ENCODE measurements at places on chromosomes 4 and X.
A peak's percentile ranks its signal among the peaks of the same experiment; 100 is the strongest.

GRCh38 chrX:135425026-135425965 lies 3.6 kb downstream of the SMIM10L2A start:
- no peak for DNase-seq

- no peak for DNase-seq
Observed at GRCh38 chrX:24858004-24858746, 157.6 kb downstream of the ARX start.

GRCh38 chr4:113637363-113637762 lies 124.2 kb downstream of the CAMK2D start:
- DNase-seq: no peak

- DNase-seq: no peak
Observed at GRCh38 chr4:3366893-3367775, 74.3 kb downstream of the RGS12 start.

- DNase-seq: peak; percentile 24
Observed at GRCh38 chr4:168917138-168917779, 92.8 kb downstream of the CBR4 start.

GRCh38 chr4:15021946-15022345 lies 19.7 kb downstream of the CPEB2 start:
- no peak for DNase-seq

DNA sequence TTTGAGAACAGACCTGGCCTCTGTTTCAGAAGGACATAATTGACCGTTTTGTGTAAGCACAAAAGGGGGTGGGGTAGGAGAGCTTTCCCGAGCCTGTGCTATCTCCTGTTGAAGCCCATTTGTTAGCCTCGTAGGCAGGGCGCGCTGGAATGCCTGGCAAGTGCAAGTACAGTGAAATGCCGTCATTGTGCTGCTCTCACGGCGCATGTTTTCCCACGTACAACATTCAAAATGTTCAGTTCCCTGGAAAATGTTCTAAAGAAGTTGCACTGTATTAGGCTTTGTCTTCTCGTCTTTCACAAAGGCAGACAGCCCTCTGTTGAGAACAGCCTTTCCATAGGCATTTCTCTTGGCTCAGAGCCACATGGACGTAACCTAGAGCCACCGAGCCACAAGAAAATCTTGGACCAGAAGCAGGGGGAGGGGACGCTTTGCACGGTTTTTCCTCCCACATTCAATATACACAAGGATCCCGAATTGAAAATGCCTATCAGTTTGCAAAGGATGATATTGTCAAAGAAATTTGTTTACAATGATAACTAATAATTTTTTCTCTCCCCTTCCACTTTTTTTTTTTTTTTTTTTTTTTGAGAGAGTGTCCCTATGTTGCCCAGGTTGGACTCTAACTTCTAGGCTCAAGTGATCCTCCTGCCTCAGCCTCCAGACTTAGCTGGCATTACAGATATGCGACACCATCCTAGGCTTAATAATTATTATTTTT lies 54.6 kb upstream of the RAPGEF2 start:
- DNase-seq: peak; percentile 37

DNA sequence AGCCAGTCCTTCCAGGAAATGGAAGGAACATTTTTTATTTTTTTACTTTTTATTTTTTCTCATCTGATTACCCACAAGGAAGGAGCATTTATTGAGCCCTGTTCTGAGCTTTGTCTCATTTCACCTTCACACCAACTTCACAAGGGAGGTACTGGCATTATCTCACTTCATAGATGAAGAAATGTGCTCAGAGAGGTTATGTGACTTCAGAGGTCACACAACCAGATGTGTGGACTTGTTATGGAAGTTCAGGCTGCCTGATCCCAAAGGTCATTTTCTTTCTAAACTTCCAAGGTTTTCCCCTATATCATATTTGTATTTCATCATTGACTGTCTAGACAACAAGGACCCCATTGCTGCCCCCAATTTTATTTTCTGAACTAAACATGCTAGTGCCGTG lies 160.3 kb downstream of the DCLK2 start:
- DNase-seq: no peak

GRCh38 chr4:129254526-129254925 lies 158.6 kb downstream of the C4orf33 start:
- DNase-seq: no peak

GRCh38 chr4:104866809-104867208 lies 279.9 kb upstream of the TET2 start:
- DNase-seq: no peak

GRCh38 chr4:10893395-10893794 lies 208.8 kb upstream of the CLNK start:
- no peak for DNase-seq

- DNase-seq: peak; percentile 23
Observed at GRCh38 chr4:1244081-1244977, 4.6 kb downstream of the CTBP1 start.

- no peak for DNase-seq
Observed at GRCh38 chr4:123833171-123833643, 436.6 kb downstream of the SPRY1 start.

DNA sequence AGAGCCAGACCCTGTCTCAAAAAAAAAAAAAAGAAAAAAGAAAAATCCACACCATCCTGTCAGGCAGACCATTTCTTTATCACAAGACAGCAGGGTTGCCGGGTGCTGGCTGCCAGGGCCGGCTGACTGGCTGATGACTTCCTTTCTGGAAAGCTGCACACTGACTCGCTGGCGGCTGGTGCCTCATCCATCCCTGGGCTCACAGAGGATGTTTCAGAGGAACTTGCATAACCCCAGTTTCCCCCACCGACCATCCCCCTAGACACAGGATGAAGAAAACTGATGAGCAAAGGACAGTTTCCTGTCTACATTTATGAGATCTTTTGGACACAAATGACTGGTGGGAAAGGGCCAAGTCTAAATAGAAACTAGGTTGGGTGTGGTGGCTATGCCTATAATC lies 14.1 kb downstream of the HPSE start:
- DNase-seq: no peak

DNA sequence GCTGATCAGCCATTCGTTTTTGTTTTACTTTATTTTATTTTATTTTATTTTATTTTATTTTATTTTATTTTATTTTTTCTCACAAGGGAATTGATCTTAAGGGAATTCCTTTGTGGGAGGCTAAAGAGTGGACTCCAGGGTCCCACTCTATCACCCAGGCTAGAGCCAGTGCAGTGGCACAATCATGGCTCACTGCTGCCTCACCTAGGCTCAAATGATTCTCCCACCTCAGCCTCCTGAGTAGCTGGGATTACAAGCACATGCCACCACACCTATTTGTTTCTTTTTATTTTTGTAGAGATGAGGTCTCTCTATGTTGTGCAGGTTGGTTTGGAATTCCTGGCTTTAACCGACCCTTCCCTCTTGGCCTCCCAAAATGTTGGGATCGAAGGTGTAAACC lies 17.5 kb upstream of the PABPC4L start:
- no peak for DNase-seq

DNA sequence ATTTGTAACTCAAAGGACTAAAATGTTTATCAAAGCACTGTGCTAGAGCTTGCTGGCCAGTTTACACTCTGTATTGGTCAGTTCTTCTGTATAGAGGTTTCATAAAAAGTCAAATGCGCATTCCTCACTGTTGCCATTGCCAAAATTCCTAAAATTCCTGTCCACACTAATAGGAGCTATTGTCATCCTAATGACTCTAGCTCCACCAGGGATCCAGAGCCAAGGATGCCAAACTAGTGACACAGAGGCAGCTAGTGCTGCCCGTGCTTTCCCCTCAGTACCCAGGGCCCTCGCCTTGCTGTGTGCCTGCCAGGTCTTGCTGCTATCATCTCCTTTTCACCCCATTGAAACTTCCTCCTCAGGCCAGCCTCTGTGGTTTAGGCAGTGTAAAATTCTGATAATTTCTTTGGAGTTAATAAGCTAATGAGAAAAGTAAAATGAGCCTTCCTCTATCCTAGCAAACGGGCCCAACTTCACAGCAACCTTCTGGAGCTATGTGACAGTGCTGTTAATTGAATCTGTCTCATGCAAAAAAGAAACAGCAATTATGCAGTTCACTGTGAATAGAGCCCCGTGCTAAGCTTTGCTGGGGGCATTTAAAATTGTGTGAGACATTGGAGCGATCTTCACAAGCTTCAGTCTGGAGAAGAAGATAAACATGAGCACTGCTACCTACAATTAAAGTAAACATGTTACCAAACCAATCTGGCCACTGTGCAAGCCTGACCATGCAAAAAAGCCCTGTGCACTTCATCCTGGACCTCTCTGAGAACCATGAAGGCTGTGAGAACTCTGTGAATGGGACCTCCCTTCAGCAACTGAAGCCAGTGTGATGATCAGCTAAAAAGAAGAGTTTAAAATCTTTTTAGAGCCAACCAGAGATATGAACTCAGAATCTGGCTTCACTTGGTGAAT lies 43.1 kb upstream of the FGF2 start:
- no peak for DNase-seq

GRCh38 chr4:120873554-120873953 lies 49.0 kb downstream of the PRDM5 start:
- no peak for DNase-seq

- DNase-seq: no peak
Observed at GRCh38 chr4:73234712-73235111, 23.9 kb downstream of the ANKRD17 start.

DNA sequence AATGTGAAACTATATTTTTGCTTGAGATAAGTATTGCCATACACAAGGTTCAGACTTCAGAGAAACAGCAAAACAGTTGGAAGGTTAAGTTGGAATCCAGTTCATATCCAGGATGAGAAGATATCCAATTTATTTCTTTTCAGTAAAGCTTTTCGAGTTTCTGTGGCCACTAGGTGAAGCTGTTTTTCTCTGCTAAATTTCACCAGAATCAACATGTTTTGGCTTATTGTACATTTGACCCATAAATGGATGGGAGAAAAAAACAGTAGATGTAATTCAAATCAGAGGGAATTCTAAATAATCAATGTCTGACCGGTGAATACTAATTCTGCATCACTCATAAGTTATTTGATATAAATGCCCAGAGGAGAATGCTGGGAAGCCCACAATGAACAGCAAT lies 9.1 kb upstream of the METTL14 start:
- DNase-seq: no peak

- no peak for DNase-seq
Observed at GRCh38 chrX:96861661-96862060, 22.0 kb upstream of the RPA4 start.

GRCh38 chrX:22467571-22467970 lies 194.9 kb downstream of the CBLL2 start:
- no peak for DNase-seq

GRCh38 chr4:68693325-68694075 lies 23.0 kb upstream of the UGT2B15 start:
- DNase-seq: no peak

DNA sequence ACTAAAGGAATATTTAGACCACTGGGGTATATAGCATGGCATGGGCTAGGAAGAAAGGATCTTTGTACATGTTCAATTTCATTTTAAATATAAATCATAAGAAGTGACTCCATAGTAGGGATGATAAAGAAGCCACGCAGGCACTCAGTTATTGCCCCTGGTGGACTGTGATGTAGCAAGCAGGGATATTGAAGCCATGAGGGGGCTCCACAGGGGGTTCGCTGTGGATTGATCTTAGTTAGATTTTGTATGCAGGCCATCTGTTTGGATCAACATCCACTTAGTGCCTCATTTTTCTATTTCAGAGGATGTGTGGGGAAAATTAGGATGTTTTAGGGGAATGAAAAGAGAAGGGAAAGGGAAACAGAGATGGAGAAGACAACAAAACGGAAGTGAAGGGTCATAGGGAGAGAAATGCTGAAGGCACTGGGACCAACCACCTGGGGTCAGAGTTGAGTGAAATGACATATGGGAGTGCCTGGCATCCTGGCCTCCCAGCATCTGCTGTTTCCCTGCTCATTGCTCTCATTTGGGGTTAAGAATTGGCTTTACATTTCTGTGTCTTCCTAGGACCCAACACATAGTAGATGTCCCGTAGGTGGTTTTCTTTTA lies 11.2 kb upstream of the FREM3 start:
- no peak for DNase-seq

DNA sequence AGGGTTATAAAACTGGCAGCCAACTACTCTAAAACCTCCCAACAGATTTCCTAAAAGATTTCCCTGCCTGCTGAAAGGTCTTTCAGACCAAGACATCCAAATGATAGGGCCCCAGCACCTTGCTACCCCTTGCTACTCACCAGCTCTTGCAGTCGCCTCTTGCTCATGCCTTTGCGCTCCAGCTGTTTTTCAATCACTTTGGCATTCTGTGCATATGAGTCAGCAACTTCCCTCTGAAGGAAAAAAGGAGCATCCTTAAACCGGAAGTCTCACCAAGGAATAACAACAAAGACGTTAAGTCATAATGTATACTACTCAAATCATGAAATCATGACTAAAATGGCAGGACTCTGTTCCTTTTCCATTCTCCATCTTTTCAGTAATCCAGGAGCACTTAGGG lies 24.0 kb downstream of the STEEP1 start:
- no peak for DNase-seq

GRCh38 chrX:16718824-16719333 lies 533 bp upstream of the SYAP1 start:
- DNase-seq: no peak

GRCh38 chrX:129695535-129695934 lies 40.8 kb upstream of the APLN start:
- DNase-seq: no peak

GRCh38 chr4:66604192-66604591 lies 933.9 kb upstream of the EPHA5 start:
- no peak for DNase-seq

- no peak for DNase-seq
Observed at GRCh38 chr4:177281351-177281909, 28.2 kb upstream of the NEIL3 start.

DNA sequence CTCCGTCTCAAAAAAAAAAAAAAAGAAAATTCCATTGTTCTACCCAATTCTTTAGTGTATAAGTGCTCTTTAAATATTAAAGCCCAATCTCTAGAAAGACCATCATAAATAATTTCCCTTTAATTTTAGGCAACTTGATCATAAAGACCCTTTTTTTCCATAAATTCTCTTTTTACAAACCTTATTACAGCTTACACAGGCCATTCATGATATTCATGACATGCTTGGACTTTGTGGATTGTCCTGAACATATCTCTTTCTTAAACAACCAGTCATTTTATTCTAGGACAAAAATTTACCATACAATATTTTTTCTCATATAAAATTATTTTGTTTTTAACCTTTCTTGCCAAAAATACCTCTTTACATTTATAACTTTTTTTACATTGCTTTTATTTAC lies 30.5 kb downstream of the TLR8 start:
- no peak for DNase-seq

- no peak for DNase-seq
Observed at GRCh38 chr4:98689507-98690174, 31.2 kb upstream of the TSPAN5 start.

DNA sequence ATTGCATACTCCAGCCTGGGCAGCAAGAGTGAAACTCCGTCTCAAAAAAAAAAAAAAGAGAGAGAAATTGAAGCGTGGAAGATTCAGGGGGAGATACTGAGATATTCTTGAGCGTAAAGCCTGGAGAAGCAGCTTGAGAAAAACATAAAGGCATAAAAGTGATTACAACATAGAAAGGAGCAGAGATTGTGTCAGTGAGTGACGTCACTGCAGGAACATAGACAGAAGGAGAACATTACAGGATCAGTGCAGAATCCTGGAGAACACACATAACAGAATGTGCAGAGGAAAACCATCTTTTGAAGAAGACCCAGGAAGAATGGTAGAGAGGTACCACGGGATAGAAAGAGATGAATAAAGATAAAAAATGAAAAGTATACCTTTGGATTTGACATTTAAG lies 147.0 kb downstream of the APBB2 start:
- DNase-seq: no peak

Data from frontal cortex (tissue), 4 donors.